NCI-H526 (cell line): ENCODE measurements at places on chromosomes 5 and 9.

DNA sequence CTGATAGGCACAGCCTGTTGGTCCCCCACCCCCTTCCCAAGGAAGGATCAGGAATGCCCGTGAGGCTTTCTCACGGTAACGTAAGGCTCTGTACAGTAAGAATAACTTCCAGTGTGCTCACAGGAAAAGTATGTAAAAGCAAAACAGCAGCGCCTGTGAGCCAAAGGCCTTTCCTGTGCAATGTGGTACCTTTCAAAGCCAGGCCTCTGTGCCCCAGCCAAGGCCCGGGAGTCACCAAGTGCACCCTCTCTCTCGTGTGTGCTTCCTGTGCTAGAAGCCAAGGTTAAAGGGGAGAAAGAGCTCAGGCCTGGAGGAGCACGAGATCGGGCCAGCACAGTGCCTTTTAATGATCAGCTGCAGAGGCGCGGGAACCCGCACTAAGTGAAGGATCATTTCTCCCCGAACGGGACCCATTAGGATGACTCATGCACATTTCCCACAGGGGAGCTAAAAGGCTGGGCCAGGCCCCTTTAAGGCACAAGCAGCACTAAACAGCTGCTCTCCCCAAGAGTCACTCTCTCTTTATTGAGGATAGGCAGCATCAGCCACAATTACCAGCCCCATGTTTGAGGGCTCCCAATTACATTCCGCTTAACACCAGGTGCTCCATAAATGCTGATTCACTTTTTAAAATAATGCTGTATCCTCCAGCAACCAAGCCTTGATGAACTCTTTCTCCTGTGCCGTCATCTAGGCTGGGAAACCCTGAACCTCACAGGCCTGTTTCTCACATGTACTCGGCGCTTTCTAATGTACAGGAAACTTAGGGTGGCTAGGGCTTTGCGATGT lies 42.8 kb downstream of the SHB start:
- DNase-seq: no peak

- no peak for DNase-seq
Observed at GRCh38 chr5:178347956-178348355, 115.4 kb upstream of the PHYKPL start.

DNA sequence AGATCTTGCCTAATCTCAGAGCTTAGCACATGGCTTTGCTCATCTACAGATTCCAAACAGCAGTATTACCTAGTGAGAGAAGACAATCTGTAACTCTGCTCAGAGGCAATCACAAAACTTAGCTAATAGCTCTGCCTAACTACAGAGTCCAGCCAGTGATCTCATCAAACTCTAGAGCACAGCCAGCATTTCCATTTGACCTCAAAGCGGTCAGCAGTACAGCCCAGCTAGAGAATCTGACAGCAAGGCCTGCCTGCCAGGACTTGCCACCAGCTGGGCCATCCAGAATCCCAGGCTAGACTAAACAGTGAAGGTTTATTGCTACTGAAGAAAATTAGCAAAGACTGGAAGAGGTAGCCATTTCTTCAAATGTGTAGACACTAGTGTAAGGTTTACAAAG lies 217.9 kb upstream of the VLDLR start:
- DNase-seq: no peak

GRCh38 chr5:125125031-125125823 lies 378.8 kb upstream of the ZNF608 start:
- DNase-seq: no peak
